ENCODE measurements at places on chromosomes 16 and 17. TPM values are rescaled to one million over a fixed set of nuclear protein-coding genes. Genes with fewer than 3 reads are reported as not detected.

The HP gene
- not detected for total RNA-seq

The CMTM4 gene
- 0.73 TPM for total RNA-seq

GRCh38 chr16:88705801-88706228, 393 bp downstream of the RNF166 start:
- H3K27me3 ChIP-seq: no peaks in the 10 kb centered on the region
- peak overlapping the region; percentile 98 for H3K27ac ChIP-seq
- H3K36me3 ChIP-seq: peaks cover 37% of the 10 kb centered on the region
- peak overlapping the region; percentile 85 for H3K4me3 ChIP-seq

DNA sequence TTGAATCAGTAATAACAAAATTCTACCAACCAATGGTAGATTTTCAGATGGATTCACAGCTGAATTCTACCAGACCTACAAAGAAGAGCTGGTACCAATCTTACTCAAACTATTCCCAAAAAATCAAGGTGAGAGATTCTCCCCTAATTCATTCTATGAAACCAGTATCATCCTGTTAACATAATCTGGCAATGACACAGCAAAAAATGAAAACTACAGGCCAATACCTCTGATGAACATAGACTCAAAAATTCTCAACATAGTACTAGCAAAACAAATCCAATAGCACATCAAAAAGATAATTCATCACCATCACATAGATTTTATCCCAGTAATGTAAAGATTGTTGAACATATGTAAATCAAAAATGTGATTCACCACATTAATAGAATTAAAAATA, 234.4 kb upstream of the KIF2B start:
- H3K4me1 ChIP-seq: no peaks in the 10 kb centered on the region
- no peak for DNase-seq
- no peaks in the 10 kb centered on the region for H3K27me3 ChIP-seq
- no peak overlapping the region for H3K4me3 ChIP-seq
- no peaks in the 10 kb centered on the region for H3K36me3 ChIP-seq
- H3K27ac ChIP-seq: no peak overlapping the region

- no peaks in the 10 kb centered on the region for H3K4me1 ChIP-seq
- no peak for DNase-seq
- no peak overlapping the region for H3K27ac ChIP-seq
- H3K36me3 ChIP-seq: no peaks in the 10 kb centered on the region
Measured at GRCh38 chr16:85838381-85838780, 38.9 kb downstream of the COX4I1 start.
